ENCODE measurements at places on chromosomes 16 and 17. TPM values are rescaled to one million over a fixed set of nuclear protein-coding genes. Genes with fewer than 3 reads are reported as not detected.

DNA sequence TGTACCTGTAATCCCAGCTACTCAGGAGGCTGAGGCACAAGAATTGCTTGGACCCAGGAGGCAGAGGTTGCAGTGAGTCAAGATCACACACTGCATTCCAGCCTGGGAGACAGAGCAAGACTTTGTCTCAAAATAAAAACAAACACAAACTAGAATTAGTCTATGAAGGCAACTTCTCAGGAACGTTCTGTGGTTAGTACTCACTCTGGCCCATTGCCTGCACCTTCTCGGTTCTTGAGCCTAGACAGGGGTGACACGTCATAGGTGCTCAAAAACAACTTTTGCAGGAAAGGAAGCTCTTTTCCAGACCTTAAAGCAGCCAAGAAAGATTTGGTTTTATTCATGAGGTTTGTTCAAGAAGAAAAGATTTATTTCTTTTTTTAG is 22.3 kb upstream of the CNOT1 start:
- DNase-seq = peak; percentile 50

GRCh38 chr17:16969931-16970906 is 1.7 kb downstream of the TNFRSF13B start:
- no peak for DNase-seq

The OTOA gene
- total RNA-seq = 0.11 TPM

DNA sequence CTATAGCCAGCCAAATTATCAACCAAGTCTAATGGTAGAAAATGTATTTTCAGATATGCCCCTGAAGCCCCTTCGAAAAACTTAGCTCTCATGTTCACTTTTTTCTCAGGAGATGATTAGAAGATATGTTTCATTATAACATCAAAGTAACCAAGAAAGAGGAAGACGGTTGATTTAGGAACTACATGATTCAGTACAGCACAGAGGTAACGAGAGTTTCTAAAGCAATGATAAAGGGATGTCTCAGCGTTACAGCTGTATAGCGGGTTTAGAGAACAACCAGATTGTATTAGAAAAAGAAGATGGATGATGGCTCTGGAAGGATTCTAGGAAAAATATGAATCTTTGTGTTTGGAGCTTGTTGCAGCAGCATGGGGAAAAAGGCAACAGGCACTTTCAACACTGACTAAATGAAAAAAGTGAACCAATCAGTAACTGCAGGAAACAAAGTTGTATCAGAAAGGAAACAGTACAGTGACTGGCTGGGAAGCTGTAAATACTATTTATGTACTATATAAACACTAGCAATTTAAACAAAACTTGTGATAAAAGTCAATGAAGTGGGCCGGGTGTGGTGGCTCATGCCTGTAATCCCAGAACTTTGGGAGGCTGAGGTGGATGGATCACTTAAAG is 21.5 kb downstream of the MBTD1 start:
- no peak for DNase-seq

- no peak for DNase-seq
Measured at GRCh38 chr16:24541233-24541933, 2.0 kb downstream of the RBBP6 start.

- DNase-seq = no peak
Measured at GRCh38 chr16:70418274-70418992, 20.5 kb downstream of the ST3GAL2 start.

The MC1R gene
- 2.5 TPM for total RNA-seq

DNA sequence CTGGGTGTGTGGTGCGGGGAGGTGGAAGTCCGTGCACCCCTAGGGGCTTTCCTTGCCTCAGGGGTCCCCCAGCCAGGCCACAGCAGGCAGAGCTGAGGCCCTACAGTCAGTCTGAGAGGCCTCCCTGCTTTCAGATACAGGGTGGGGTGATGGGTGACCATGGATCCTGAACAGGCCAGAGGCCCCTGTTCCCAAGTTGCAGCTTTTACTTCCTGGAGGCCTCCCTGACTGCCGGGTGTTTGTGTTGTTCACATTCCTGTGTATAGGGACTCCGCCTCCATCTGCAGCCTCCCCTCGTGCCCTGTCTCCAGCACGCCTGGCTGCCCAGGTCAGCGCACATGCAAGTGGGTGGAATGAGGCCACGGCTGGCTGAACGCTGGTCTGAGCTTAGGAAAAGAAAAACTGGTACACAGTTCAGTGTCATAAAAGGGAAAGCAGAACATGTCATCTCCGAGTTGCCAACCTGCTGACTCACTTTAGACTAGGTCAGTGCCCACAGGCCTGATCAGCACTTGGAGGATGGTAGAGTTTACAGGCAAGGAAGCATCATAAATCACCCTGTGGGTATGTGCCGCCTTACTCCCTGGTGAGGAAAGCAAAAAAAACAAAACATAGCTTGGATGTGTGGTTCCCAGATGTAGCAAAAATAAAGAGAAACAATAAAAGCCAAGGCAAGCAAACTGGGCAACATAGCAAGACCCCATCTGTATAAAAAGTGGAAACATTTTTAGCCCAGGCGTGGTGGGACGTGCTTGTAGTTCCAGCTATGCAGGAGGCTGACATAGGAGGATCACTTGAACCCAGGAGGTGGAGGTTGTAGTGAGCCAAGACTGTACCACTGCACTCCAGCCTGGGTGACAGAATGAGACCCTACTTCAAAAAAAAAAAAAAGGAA is 6.2 kb upstream of the SLC7A6 start:
- DNase-seq = peak; percentile 85
